Stimulated activated CD8-positive, alpha-beta memory T cell treated with anti-CD3 and anti-CD28 coated beads, Interleukin-4, amount 100 ng/mL, for 1 hour (primary cell): ENCODE measurements at places on chromosomes 13 and 19.

- no peak for DNase-seq
Observed at GRCh38 chr13:32033744-32034143, 2.2 kb downstream of the FRY start.

DNA sequence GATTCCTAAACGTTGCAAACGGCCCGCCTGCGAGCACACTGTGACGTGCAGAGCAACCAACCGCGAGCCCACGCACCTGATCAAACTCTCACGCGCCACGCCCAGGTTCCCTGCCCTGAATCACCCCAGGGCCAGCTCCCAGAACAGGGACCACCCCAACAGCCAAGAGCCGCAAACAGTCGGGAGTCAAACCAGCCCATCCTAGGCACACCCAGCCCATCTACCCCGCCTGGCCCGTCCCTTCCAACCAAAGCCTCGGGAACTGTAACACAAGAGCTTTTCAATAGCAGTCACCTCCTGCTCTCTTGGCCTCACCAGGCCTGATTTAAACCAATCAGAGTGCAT, 8.9 kb downstream of the PIP5K1C start:
- DNase-seq: no peak

DNA sequence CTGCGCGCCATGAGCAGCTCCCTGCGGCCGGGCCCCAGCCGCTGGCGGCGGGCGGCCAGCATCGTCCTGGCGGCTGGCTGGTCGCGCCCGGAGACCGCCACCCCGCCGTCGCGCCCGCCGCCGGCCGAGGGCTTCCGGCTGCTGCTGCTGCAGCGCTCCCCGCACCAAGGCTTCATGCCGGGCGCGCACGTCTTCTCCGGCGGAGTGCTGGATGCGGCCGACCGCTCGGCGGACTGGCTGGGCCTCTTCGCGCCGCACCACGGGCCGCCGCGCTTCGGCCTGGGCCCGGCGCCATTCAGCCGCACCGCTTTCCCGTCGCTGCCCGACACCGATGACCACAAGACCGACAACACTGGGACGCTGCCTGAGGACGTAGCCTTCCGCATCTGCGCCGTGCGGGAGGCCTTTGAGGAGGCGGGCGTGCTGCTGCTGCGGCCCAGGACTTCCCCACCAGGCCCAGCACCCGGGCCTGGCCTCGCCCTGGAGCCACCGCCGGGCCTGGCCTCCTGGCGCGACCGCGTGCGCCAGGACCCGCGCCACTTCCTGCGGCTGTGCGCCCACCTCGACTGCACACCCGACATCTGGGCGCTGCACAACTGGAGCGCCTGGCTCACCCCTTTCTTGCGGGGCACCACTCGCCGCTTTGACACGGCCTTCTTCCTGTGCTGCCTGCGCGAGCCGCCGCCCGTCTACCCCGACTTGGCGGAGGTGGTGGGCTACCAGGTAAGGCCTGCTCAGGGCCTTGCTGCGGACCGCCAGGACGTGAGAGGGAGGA, 518 bp downstream of the NUDT19 start:
- no peak for DNase-seq

DNA sequence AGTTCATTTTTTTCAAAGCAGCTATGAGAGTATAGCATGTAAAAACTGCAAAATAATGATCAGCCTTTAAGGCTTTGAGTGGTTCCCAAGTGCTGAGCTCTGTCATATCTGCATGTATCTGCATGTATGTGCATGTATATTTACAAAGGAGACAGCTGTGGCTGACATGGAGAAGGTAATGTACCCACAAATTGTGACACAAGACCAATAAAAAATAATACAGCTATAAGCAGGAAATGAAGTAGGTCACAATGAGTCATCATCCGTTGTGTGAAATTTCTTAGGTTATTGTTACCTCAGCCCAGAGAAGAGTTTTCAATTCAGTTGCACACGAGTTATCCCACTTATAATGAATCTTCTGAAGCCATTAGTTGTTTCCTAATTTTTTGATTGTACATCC, 60.9 kb upstream of the MED4 start:
- DNase-seq: no peak

DNA sequence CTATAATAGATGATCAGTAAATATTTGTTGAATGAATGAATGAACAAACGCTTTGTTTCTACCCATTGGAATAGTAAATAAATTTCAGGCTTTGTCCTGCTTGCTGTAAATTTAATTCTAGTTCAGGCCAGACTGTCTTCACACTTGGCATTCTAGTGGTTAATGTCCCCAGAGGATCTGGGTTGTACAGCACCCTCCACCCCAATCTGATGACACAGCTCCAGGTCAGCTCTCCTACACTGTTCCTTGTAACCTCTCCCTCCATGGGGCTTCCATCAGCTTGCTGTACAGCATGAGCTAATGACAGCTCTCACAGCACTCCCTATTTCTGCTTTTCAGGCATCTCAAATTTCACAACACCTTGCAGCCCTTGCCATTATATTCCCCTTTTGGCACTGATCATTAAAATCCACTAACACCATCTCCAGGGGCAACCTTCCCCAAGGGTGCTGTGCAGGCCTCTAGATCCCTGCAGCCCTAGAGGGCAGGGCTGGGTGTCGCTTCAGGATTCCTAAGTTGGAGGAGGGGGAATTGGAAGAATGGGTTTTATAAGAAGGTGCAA, 12.7 kb upstream of the KL start:
- DNase-seq: no peak

- DNase-seq: no peak
Observed at GRCh38 chr19:36099166-36099785, 11.7 kb upstream of the OVOL3 start.

DNA sequence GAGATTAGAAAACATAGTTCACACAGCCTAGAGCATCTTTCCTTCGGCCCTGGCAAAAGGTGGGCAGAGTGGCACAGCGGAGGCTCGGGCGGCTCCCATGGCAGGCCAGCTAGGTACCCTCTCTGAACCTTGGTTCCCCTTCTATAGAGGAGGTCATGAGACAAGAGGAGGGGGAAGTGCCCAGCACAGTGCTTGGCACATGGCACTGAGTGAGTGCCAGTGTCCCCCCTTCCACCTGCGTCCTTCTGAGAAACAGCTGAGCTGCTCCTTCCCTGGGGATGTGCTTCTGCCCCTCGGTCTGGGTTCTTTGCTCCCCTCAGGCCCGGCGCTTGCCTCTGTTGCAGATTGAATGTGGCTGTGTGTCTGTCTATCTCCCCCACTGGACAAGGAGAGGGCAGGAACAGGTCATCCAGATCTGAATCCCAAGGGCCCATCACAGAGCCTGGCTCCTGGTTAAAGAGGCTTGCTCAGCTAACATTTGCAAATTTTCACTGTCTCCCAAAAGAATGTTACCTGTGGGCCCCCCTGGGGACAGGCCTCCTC, 165.6 kb downstream of the USP12 start:
- DNase-seq: no peak

GRCh38 chr19:40806423-40807146, 7.6 kb downstream of the EGLN2 start:
- DNase-seq: peak; percentile 55

- no peak for DNase-seq
Observed at GRCh38 chr13:46479283-46479682, 73.7 kb upstream of the LRCH1 start.

GRCh38 chr19:53809518-53810186, 14.5 kb downstream of the NLRP12 start:
- no peak for DNase-seq

DNA sequence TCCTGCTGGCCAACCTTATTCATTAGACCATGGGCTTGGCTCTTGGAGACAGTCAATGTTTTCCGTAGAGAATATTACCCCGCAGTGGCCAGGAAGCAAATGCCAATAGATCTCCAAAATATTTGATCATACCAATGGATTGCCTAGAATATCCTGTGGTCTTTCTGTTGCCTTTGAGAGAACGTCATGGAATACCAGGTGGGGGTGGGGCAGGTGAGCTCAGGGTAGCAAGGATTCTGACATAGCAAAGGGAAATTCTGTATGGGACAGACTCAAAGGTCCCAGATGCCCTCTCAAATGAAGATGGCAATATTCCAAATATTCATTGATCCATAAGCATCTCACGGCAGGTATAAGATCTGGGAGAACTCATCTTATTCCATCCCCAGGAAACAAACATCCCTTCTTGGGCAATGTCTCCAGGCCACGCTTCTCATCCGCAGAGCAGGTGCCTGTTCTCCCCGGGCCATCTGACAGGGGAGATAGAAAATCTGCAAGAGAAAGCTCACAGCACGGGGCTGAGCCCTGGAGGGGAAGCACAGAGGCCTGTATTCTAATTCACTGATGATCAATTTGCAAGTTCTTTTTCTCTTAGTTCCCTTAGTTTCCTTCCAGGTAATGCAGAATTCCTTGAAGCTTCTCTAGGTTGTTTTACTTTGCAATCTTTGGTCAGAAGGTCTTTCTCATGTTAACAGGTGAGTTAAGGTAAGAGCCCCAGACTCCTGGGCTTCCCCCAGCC, 69.6 kb upstream of the TSHZ3 start:
- no peak for DNase-seq

DNA sequence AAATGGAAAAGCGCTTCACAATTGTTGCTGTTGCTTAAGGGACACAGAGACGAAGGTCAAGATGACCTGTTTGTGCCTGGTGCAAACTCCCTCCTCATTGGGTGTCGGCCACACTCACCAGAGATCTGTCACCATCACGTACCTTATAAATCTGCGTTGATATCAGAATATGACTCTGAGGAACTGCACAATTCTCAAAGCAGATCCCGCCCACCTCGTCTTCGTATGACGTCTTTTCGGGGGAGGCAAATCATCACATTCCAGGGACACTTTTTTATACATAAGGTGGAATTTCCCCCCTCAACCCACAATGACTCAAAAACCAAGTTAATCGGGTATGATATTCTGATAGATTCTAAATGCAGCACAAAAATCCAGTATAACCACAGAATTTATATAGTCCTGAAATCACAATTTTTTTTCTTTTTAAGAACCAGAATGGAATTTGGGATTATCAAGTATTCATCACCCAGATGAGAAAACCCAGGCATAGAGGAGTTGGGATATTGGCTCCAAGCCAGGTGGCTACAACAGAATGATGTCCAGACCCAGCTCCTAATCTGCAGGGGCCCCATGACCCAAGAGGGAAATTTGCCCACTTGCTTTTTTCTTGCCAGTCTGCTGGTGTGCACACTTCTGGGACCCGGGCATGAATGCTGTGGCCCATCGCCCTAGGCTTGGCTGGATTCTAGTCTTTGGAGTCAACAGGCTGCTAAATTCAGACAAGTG, 50.6 kb upstream of the MTIF3 start:
- no peak for DNase-seq

DNA sequence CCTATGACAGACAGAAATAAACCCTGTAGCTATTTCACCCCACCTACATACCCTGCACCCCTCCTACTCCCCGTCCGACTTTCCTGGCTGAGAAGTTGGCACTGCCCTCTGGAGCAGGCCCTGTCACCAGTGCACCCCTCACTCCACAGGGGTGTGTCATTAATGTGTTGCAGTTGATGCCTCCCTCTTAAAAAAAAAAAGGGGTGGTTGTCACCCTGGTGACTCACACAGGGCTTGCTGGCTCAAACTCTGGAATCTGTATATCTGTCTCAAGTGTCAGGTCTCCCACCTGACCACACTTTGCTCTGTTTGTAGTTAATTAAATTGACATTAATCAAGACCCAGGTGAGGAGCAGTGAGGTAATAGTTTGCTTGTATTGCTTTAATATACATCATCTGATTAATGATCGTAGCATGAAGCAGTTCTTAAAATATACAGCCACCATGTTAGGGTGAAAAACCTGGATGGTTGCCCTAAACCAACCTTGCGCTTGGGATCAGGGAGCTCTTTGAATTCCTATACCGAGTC, 2.0 kb upstream of the GATAD2A start:
- DNase-seq: no peak

GRCh38 chr19:6062274-6062673, 48.0 kb downstream of the RFX2 start:
- DNase-seq: no peak

DNA sequence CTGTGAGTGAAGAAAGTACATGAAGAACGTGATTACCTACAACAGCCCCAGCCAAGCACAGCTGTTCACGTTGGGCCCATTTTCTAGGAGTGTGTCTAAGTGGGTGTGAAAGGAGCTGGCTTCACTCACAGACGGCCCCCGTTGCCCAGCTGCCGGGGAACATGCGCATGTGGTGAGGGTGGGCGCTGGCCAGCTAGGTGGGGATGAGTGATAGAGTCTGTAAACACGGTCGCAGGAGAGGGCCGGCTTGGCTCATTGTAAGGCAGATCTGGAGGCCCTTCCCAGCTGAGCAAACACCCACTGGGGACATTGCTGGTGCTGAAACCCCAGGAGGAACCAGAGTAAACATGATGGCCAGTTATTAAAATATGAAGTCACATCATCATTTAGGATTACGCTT, 160.5 kb downstream of the TEX29 start:
- DNase-seq: no peak

DNA sequence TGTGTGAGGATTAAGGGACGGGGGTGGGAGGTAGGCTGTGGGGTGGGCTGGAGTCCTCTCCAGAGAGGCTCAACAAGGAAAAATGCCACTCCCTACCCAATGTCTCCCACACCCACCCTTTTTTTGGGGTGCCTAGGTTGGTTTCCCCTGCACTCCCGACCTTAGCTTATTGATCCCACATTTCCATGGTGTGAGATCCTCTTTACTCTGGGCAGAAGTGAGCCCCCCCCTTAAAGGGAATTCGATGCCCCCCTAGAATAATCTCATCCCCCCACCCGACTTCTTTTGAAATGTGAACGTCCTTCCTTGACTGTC, 5.5 kb downstream of the FOSB start:
- no peak for DNase-seq

DNA sequence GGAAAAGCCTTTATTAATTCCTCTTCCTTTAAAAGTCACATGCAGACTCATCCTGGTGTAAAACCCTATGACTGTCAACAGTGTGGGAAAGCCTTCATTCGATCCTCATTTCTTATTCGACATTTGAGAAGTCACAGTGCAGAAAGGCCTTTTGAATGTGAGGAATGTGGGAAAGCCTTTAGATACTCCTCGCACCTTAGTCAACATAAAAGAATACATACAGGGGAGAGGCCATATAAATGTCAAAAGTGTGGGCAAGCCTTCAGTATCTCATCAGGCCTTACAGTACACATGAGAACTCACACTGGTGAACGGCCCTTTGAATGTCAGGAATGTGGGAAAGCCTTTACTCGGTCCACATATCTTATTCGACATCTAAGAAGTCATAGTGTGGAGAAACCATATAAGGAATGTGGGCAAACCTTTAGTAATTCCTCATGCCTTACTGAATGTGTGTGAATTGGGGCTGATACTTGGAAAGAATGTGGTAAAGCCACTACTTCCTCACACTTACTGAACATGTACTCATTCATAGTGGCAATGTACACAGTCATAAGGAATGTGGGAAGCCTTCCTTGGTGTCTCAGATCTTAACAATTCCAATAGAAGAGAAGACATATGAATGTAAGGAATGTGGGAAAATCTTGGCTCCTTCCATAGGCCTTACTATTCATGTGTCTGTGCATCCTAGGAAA, 18.8 kb downstream of the ZNF559 start:
- no peak for DNase-seq

DNA sequence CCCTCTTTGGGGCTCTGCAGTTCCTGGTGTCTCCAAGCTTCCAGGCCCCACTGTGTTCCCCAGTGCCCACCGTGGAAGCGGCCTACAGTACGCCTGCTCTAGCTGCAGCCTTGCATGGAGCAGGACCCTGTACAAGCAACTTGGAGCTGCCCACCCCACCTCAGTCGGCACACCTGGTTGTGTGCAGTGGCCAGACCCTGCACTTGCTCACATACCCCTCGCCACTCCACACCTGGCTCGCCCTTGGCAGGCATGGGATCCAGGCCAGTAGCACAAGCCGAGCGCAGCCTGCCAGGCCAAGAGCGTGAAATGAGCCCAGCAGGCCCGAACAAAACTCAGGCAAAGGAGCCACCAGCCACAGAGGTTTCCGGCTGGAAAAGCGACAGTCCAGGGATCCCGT, 36.4 kb downstream of the ANKRD27 start:
- no peak for DNase-seq

GRCh38 chr13:114011226-114011625, 37.4 kb upstream of the C13orf46 start:
- no peak for DNase-seq
